ENCODE measurements at places on chromosomes 7 and 10. TPM values are rescaled to one million over a fixed set of nuclear protein-coding genes. Genes with fewer than 3 reads are reported as not detected.

FOXP2 gene
- 3.1 TPM for total RNA-seq

PNLIPRP3 gene
- total RNA-seq, result 29.0 TPM

ARMS2 gene
- not detected for total RNA-seq

PIK3AP1 gene
- total RNA-seq, result 0.64 TPM

GHITM gene
- total RNA-seq, result 395 TPM
